Karpas-422 (cell line): ENCODE measurements at places on chromosomes 5 and 9. TPM values are rescaled to one million over a fixed set of nuclear protein-coding genes. Genes with fewer than 3 reads are reported as not detected.

S100Z gene
- total RNA-seq: 20.4 and 22.4 TPM in 2 replicates

BAAT gene
- total RNA-seq: 0.19 TPM in 1 of 2 replicates, not detected in the other

ZNF169 gene
- total RNA-seq: 15.5 and 37.8 TPM in 2 replicates

SNX2 gene
- total RNA-seq: 30.6 and 76.2 TPM in 2 replicates

IL33 gene
- not detected in 2 replicates for total RNA-seq

CXCL14 gene
- not detected in 2 replicates for total RNA-seq
